Endothelial cell of umbilical vein (primary cell): ENCODE measurements at places on chromosomes 12 and 14. TPM values are rescaled to one million over a fixed set of nuclear protein-coding genes. Genes with fewer than 3 reads are reported as not detected.
A peak's percentile ranks its signal among the peaks of the same experiment; 100 is the strongest.

DNA sequence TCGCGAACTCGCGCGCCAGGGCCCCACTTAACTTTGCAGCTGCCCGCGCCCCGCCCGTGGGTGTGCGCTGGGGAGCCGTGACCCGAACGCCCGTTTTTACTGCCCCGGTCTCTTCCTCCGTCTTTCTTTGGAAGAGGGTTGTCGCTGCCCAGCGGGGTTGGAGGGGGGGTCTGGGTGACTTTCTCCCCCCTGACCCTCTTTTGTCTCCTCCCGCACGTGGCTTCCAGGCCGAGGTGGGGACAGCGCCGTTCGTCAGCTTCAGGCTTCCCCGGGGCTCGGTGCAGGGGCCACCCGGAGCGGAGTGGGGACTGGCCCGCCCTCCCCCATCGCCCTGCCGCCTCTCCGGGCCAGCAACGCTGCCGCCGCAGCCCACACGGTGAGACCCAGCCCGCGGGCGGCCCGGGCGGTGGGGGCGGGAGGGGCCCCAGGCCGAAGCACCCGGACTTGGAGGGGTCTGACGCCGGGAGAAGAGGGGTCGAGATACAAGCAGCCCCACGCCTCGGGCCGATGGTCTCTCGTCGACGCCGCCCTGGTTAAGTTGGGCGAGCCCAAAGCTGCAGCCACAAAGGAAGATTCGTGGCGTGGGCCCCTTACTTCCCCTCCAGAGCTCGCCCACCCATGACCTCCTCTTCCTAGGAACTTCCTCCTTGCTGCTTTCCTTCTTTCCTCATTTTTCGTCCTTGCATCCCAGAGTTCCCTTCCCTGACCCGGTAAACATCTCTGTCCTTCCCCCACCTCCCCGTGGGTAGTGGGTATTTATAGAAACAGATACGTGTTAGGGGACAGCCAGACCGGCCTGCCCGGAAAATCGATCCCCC lies 1.2 kb downstream of the DYRK2 start:
- peak overlapping the region; percentile 48 for H3K4me3 ChIP-seq
- no peaks in the 10 kb centered on the region for H3K36me3 ChIP-seq
- H3K4me1 ChIP-seq = peaks cover 11% of the 10 kb centered on the region
- H3K27me3 ChIP-seq = no peaks in the 10 kb centered on the region

KCNK10 gene
- total RNA-seq = not detected in 2 replicates

DNA sequence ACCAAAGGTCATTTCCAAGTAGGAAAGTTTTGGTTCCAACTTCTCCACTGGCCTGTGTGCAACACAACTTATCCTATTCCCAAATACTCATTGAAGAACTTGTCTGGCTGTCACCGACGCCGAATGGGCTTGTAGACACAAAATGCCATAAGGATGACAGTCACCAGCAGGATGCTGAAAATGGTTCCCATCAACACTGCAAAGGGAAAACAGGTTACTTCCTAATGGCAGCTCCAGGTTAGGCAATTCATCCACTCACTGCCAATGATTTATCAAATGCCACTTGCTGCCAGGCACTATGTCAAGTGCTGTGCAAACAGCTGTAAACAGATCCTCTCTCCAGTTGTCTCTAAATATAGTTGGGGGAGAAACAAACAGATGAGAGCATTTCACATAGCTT lies 6.1 kb downstream of the C12orf76 start:
- no peaks in the 10 kb centered on the region for H3K27me3 ChIP-seq
- H3K4me1 ChIP-seq = peaks cover 30% of the 10 kb centered on the region
- no peak for DNase-seq

ACSS3 gene
- 0.53 and 0.86 TPM in 2 replicates for total RNA-seq

DNA sequence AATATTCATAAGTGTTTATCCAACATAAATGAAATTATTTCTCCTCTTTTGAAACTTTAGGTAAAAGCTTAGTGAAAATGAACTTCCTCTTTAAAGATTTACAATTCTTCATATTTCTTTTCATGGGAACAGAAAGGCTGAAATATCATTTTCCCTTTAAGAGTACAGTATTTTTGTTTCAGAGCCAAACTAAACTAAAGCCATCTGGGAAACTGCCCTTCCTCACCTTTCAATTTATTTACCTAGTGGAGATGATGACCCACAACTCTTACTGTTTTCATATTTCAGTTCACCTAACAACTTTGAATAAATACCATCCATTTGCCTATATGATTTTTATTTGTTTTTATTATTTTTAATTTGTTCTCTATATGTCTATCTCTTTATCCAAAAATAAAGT lies 105.4 kb downstream of the ALX1 start:
- peak; percentile 67 for DNase-seq
- no peak overlapping the region for H3K4me3 ChIP-seq
- H3K36me3 ChIP-seq = no peaks in the 10 kb centered on the region
- no peak overlapping the region for H3K27ac ChIP-seq
- no peaks in the 10 kb centered on the region for H3K27me3 ChIP-seq

DNA sequence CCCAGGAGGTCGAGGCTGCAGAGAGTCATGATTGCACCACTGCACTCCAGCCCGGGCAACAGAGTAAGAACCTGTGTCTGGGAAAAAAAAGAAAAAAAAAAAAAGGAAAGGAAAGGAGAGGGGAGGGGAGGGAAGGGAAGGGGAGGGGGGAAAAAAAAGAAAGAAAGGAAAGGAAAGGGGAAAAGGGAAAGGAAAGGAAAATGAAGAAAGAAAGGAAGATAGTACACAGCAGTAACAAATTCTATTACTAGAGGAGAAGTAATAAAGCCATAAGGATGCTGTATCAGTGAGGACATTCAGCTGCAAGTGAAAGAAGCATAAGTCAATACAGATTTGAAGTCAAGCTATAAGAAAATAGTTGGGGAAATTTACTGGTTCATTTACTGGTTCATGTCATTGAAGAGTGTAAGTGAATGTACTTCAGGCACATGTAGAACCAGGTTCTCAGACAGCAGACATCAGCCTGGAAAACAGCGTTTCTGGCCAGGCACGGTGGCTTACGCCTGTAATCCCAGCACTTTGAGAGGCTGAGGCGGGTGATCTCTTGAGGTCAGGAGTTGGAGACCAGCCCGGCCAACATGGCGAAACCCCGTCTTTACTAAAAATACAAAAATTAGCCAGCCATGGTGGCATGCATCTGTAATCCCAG lies 37.4 kb downstream of the NDUFA12 start:
- no peak overlapping the region for H3K27ac ChIP-seq
- peaks cover 3% of the 10 kb centered on the region for H3K36me3 ChIP-seq
- no peak for DNase-seq
- peaks cover 7% of the 10 kb centered on the region for H3K4me1 ChIP-seq
- no peaks in the 10 kb centered on the region for H3K27me3 ChIP-seq

DNA sequence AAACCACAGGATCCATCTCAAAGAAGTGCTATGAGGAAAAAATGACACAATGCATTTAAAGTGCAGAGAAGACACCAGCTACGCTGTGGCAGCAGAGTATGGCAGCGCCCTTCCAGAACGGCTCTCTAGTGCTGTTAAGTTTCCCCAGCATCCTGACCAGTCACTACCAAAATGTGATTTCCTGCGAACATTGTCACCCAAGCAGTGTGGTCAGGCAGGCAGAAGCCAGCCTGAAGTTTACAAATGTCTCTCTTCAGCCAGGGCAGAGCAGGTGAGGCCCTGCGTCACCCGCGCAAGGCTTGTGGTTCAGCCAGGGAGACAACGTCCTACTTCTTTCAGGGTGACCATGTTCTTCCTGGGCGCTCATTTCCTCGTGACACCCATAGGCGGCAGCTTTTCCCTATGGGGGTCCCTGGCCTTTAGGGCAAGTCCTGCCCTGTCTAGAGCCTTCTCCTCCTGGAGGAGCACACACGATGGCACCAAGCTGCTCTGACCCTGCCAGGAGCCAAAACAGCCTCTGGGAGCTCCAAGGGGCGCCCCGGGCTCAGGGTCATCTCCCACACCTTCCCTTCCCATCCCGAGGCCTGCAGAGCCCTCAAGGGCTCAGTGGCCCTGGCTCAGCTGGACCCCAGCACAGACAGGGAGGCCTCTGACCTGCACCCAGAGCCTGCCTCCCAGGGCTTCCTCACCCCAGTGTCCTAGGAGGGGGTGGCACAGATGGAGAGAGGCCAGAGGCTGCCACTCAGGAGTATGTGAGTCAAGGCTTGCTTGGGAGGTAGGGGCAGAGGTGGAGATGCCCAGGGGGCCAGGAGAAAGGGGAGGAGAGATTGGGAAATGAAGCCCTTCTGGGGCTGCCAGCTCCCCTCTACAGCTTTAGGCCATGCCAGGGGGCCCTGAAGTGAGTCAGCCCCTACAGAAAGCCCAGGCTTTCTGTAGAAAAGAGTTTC lies 41.9 kb downstream of the PSMA6 start:
- H3K27me3 ChIP-seq = no peaks in the 10 kb centered on the region
- no peak overlapping the region for H3K27ac ChIP-seq
- H3K36me3 ChIP-seq = no peaks in the 10 kb centered on the region

- H3K4me3 ChIP-seq = no peak overlapping the region
- DNase-seq = no peak
- H3K36me3 ChIP-seq = no peaks in the 10 kb centered on the region
These were observed 86.4 kb downstream of the DACT1 start for GRCh38 chr14:58724206-58724605.

GRCh38 chr12:109735051-109735521 lies 21.5 kb downstream of the FAM222A start:
- peaks cover 8% of the 10 kb centered on the region for H3K4me1 ChIP-seq
- no peaks in the 10 kb centered on the region for H3K36me3 ChIP-seq
- no peaks in the 10 kb centered on the region for H3K27me3 ChIP-seq
- no peak overlapping the region for H3K27ac ChIP-seq

GRCh38 chr14:103301512-103302354 lies 32.3 kb upstream of the EIF5 start:
- peaks cover 4% of the 10 kb centered on the region for H3K27me3 ChIP-seq
- no peak for DNase-seq
- H3K27ac ChIP-seq = no peak overlapping the region
- no peaks in the 10 kb centered on the region for H3K4me1 ChIP-seq
- no peak overlapping the region for H3K4me3 ChIP-seq

GRCh38 chr12:47602325-47602724 lies 103.5 kb downstream of the RPAP3 start:
- no peak overlapping the region for H3K4me3 ChIP-seq
- peak; percentile 35 for DNase-seq
- no peak overlapping the region for H3K27ac ChIP-seq
- peaks cover 10% of the 10 kb centered on the region for H3K4me1 ChIP-seq

HNRNPC gene
- total RNA-seq = 611 and 674 TPM in 2 replicates

DENND5B gene
- 18.3 and 22.0 TPM in 2 replicates for total RNA-seq

KRT74 gene
- total RNA-seq = not detected in 2 replicates

DNA sequence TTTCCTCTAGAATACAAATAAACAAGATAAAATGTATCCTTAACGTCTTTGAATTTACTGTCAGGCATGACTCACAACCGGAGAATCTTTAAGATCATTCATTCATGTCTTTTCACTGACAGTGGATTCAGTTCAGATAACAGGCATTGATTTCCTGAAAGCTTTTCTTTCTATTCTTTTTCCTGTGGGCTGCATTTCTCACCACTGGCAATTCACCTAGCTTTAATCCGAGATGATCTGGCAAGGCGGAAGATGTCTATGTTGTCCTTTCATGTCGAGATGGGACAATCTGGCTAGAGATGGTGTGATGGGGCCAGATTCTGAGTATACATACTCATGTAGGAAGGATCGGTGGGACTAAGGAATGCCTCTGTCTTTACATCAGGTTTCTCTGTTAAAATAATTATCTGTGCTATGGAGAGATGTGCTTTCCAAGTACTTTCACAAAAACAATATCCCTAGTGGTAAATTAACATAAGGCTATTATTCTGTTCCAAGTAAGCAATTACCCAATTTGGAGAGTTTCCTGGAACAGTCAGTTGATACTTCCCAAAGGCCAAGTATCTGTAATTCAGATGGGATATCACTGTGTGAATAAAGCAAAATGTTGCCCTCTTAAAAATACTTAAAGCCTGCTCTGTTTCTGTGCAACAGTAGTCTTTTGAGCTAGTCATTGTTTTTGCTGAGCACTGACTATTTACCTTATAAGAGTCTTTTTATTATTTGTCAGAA lies 17.8 kb downstream of the ACSS3 start:
- peaks cover 2% of the 10 kb centered on the region for H3K27me3 ChIP-seq
- no peak overlapping the region for H3K4me3 ChIP-seq
- H3K4me1 ChIP-seq = no peaks in the 10 kb centered on the region

DNA sequence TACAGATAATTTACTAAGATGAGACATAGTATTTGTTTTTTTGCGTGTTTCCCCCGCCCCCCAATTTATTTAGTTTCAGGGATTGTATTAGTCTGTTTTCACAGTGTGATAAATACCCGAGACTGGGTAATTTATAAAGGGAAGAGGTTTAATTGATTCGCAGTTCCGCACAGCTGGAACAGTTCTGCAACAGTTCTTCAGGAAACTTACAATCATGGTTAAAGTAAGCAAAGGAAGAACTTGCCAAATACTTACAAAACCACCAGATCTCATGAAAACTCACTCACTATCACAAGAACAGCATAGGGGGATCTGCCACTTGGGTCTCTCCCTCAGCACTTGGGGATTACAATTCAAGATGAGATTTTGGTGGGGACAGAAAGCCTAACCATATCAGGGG lies 48.9 kb downstream of the LRRIQ1 start:
- no peak overlapping the region for H3K27ac ChIP-seq
- H3K27me3 ChIP-seq = no peaks in the 10 kb centered on the region
- no peak overlapping the region for H3K4me3 ChIP-seq
- no peaks in the 10 kb centered on the region for H3K4me1 ChIP-seq
- no peaks in the 10 kb centered on the region for H3K36me3 ChIP-seq

DNA sequence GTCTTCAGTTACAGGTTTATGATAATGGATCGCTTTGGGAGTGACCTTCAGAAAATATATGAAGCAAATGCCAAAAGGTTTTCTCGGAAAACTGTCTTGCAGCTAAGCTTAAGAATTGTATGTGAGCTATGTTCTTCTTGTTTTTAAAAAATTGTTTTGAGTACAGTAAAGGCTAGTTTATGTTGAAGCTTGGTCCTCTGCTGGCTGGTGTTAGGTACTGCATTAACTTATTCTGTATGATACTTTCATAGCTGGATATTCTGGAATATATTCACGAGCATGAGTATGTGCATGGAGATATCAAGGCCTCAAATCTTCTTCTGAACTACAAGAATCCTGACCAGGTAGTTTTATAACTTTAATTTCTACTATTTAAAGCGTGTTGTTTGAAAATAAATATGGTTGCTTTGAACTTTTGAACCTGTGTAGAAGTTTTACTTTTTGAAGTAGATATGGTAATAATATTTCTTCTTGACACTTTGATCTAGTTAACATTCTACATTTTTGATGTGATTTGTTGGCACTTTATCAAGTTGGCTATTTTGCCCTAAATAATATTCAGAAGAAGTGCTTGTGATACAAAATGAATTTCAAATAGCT lies 55.7 kb downstream of the VRK1 start:
- no peaks in the 10 kb centered on the region for H3K27me3 ChIP-seq
- H3K27ac ChIP-seq = no peak overlapping the region
- no peaks in the 10 kb centered on the region for H3K36me3 ChIP-seq
- H3K4me1 ChIP-seq = peaks cover 5% of the 10 kb centered on the region
- DNase-seq = peak; percentile 49

GRCh38 chr12:96386794-96387193 lies 13.4 kb downstream of the CDK17 start:
- H3K4me3 ChIP-seq = no peak overlapping the region
- no peaks in the 10 kb centered on the region for H3K27me3 ChIP-seq
- no peak for DNase-seq
- peaks cover 59% of the 10 kb centered on the region for H3K4me1 ChIP-seq
- H3K36me3 ChIP-seq = peaks cover 2% of the 10 kb centered on the region
- no peak overlapping the region for H3K27ac ChIP-seq

SLC39A2 gene
- not detected in 2 replicates for total RNA-seq

TESPA1 gene
- not detected in 2 replicates for total RNA-seq

HNF1A gene
- total RNA-seq = not detected in 2 replicates

CIROP gene
- not detected in 2 replicates for total RNA-seq
